Lung (tissue), 17 donors: ENCODE measurements at places on chromosomes 16 and 17. TPM values are rescaled to one million over a fixed set of nuclear protein-coding genes. Genes with fewer than 3 reads are reported as not detected.

GRCh38 chr17:51359055-51359454, 98.7 kb downstream of the UTP18 start:
- H3K4me1 ChIP-seq: peaks cover 2% of the 10 kb centered on the region
- no peak for DNase-seq
- H3K27me3 ChIP-seq: no peaks in the 10 kb centered on the region
- H3K27ac ChIP-seq: no peak overlapping the region

DNA sequence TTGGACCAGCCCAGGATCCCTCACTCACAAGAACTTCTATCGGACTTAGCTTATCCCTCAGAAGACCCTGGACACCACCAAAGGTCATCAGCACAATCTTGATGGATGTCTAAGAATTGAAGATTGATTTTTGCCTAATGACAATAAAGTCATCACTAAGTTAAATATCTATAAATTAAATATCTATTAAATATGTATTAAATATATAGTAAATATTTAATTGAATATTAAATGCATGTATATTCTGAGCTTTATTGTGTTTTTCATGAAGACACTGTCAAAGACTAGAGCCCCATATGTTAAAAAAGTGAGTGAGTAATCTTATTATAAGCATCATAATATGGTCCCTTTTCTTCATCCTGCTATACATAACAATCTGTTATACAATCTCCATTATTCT, 751.1 kb downstream of the KCNJ2 start:
- no peak overlapping the region for H3K27ac ChIP-seq
- no peaks in the 10 kb centered on the region for H3K4me1 ChIP-seq
- DNase-seq: no peak
- H3K4me3 ChIP-seq: no peak overlapping the region
- no peaks in the 10 kb centered on the region for H3K36me3 ChIP-seq

DNA sequence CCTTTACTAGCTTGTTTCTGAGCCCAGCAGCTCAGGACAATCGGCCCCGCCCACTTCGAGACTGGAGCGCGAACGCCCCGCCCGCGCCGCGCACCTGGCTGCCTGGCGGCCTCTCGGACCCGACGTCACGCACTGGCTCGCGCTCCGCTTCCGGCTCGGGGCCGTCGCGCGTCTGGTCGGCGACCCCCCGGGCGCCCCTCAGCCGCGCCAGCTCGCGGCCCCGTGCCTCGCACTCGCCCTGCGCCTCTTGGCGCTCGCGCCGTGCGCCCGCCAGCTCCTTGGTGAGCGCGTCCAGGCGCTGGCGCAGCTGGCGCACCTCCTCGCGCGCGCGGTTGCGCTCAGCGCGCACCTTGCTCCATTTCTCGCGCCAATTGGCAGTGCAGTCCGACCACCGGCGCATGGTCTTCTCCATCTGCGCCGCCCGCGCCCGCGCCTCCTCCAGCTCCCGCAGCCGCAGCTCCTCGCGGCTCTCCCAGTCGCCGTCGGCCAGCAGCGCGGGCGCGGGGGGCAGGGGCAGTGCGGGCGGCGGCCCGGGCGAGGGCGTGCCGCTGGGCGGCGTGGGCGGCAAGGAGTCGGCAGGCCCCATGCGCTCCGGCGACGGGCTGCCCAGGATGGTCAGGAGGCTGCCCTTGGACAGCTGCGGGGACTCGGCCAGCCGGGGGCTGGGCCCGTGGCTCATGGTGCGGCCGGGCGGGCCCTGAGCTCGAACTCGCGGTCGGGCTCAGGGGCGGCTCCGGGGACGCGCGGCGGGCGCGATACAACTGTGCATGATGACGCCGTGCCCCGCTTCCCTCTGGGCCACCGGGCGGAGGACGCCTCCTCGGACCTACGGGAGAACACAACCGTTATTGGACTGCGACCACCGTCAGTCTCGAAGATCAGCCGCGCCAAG, 7.6 kb downstream of the CCDC102A start:
- peak overlapping the region; percentile 58 for H3K27ac ChIP-seq
- no peaks in the 10 kb centered on the region for H3K36me3 ChIP-seq
- no peak for DNase-seq
- H3K4me3 ChIP-seq: peak overlapping the region; percentile 6
- peaks cover 8% of the 10 kb centered on the region for H3K4me1 ChIP-seq

GRCh38 chr17:75530837-75531720, 5.6 kb downstream of the LLGL2 start:
- no peak overlapping the region for H3K4me3 ChIP-seq
- no peaks in the 10 kb centered on the region for H3K36me3 ChIP-seq
- peak overlapping the region; percentile 89 for H3K27ac ChIP-seq
- peaks cover 4% of the 10 kb centered on the region for H3K4me1 ChIP-seq
- DNase-seq: no peak

- H3K4me3 ChIP-seq: no peak overlapping the region
- H3K4me1 ChIP-seq: peaks cover 3% of the 10 kb centered on the region
- H3K36me3 ChIP-seq: no peaks in the 10 kb centered on the region
- DNase-seq: no peak
- no peaks in the 10 kb centered on the region for H3K27me3 ChIP-seq
- H3K27ac ChIP-seq: no peak overlapping the region
Measured at GRCh38 chr17:76252040-76252954, 12.0 kb upstream of the RNF157 start.

- no peak overlapping the region for H3K27ac ChIP-seq
- peaks cover 2% of the 10 kb centered on the region for H3K27me3 ChIP-seq
- no peak overlapping the region for H3K4me3 ChIP-seq
- H3K36me3 ChIP-seq: no peaks in the 10 kb centered on the region
Measured at GRCh38 chr17:73731733-73732132, 87.5 kb upstream of the SDK2 start.

GRCh38 chr16:65672960-65673359, 551.1 kb upstream of the CDH11 start:
- H3K36me3 ChIP-seq: peaks cover 2% of the 10 kb centered on the region
- H3K4me1 ChIP-seq: no peaks in the 10 kb centered on the region
- DNase-seq: no peak

- no peaks in the 10 kb centered on the region for H3K36me3 ChIP-seq
- peaks cover 8% of the 10 kb centered on the region for H3K4me1 ChIP-seq
- H3K4me3 ChIP-seq: no peak overlapping the region
- H3K27me3 ChIP-seq: no peaks in the 10 kb centered on the region
- peak; percentile 92 for DNase-seq
Measured at GRCh38 chr17:72407336-72407909, 286.6 kb downstream of the SOX9 start.

DNA sequence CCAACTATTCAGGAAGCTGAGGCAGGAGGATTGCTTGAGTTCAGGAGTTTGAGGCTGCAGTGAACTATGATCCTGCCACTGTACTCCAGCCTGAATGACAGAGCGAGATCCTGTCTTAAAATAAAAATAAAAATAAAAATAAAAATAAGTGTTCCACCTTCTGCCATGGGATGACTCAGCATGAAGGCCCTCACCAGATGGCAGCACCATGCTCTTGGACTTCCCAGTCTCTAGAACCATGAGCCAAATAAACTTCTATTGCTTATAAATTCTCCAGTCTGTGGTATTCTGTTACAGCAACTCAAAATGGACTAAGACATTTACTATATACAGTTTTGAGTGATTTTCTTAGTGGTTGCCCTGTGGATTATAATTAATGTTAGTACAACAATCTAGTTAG, 7.9 kb upstream of the SLC38A7 start:
- no peaks in the 10 kb centered on the region for H3K4me1 ChIP-seq
- no peak for DNase-seq
- no peaks in the 10 kb centered on the region for H3K36me3 ChIP-seq
- no peak overlapping the region for H3K27ac ChIP-seq
- H3K27me3 ChIP-seq: no peaks in the 10 kb centered on the region

GRCh38 chr17:33560165-33560564, 267.1 kb upstream of the ASIC2 start:
- H3K4me3 ChIP-seq: no peak overlapping the region
- H3K36me3 ChIP-seq: no peaks in the 10 kb centered on the region
- no peak overlapping the region for H3K27ac ChIP-seq
- no peaks in the 10 kb centered on the region for H3K27me3 ChIP-seq

DNA sequence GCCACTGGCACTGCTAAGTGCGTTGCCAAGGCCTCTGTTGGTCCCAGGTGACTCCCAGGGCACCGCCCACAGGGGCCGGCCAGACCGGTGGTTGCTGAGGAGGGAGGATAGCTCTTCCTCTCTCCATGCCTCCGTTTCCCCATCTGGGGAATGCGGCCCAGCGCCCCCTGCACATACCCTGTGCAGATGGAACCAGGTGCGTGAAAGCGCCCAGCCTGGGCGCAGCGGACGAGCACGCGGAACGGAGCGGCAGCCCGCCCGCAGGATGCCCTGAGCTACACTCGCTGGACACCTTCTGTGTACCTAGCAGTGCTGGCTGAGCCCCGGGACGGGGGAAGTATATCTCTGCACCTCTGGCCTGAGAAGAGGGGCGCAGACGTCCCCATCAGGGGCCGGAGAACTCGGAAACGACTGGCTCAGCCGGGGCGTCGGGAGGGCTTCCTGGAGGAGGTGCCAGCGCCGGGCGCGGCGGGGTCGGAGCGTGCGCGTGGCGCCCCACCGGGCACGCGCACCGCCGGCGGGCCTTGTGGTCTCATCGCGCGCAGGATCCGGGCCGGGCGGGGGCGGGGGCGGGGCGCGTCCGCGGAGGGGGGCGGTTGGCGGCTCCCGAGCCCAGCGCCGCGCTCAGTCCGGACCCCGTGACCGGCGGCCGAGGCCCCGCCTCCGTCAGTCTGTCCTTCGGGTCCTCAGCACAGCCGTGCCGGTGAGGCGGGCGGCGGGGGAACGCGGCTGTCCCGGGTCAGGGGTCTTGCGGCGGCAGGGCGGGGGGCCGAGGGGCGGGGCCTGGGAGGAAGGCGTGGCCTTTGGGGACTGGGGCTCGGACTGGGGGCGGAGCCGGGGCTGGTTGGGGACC, at the start of the genes CCDC78 and HAGHL:
Gene CCDC78 (minus strand): TSS at position 6 of the 853 bp plus-strand sequence. CDS start 76 bp downstream, outside the sequence.
Gene HAGHL (plus strand): TSS at position 669 of the 853 bp plus-strand sequence. CDS start 404 bp downstream, outside the sequence.
- peak within 1 kb of the TSS; percentile 8 for H3K27ac ChIP-seq
- DNase-seq: no peak
- H3K36me3 ChIP-seq: no peaks in the 10 kb centered on the region
- peaks cover 12% of the 10 kb centered on the region for H3K4me1 ChIP-seq

DNA sequence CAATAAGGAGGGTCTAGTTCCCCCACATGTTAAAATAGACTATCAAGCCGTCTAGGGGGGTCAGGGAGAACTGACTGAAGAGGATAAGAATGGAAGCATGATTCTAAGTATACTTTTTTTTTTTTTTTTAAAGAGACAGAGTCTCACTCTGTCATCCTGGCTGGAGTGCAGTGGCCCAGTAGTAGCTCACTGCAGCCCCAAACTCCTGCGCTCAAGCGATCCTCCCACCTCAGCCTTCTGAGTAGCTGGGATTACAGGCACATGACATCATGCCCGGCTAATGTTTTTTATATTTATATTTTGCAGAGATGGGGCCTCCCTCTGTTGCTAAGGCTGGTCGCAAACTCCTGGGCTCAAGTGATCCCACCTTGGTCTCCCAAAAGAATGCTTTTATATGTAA, 14.2 kb downstream of the AMFR start:
- H3K27me3 ChIP-seq: no peaks in the 10 kb centered on the region
- DNase-seq: no peak

DNA sequence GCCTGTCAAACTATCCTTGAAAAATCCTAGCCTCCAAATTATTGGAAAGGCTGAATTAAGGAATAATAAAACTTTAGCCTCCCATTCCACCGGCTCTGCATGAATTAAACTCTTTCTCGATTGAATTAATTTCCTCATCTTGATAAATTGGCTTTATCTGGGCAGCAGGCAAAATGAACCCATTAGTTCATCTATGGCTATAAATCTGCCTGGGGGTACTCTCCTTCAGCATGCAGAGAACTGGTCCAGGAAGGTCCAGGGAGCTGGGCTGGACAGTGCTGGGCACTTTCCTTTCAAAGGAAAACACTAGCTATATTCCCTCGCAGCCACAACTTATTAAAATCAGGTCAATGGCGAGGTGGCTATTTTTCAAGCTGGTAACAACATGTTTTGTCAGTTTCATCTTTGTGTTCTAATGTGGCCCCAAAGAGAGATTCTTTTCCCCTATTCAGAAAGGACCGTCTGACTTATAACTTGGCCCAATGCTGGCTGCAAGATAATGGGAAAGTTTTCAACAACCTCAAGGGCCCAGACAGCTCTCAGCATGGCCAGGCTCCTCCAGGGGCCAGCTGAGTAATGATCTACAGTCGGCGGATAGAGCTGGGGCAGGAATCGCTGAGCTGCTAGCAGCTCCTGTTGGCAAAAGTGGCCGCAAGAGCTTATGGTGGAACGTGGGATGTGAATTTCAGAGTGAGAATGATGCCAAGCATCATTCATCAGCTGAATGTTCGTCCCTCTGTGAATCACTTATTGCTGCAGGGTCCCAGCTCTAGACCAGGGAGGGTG, 326.9 kb downstream of the SLC39A11 start:
- H3K27ac ChIP-seq: no peak overlapping the region
- H3K4me1 ChIP-seq: no peaks in the 10 kb centered on the region
- H3K4me3 ChIP-seq: no peak overlapping the region
- H3K36me3 ChIP-seq: no peaks in the 10 kb centered on the region

DNA sequence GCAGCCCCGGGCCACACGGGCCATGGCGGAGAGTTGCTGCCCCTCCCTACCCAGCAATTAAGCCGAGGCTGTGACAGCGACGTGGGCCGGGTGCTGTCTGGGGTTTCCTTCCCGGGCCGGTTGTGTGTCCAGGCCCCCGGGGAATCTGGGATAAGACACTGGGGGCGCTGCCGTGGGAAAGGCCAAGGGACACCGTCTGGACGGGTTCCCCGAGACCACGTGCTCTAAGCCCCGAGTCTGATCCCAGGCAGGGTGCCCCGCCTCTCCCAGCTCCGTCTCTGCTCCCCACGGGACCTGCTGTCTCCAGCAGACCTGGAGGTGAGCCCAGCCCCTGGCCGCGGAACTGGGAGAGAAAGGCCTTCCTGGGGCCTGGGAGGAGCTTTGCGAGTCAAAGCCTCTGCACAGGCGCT, 92.2 kb downstream of the IRX3 start:
- no peaks in the 10 kb centered on the region for H3K27me3 ChIP-seq
- no peak overlapping the region for H3K4me3 ChIP-seq
- H3K27ac ChIP-seq: peak overlapping the region; percentile 75
- no peaks in the 10 kb centered on the region for H3K36me3 ChIP-seq
- no peak for DNase-seq
- H3K4me1 ChIP-seq: peaks cover 5% of the 10 kb centered on the region

GRCh38 chr16:4749700-4750257, 15.4 kb downstream of the DNAAF8 start:
- H3K27ac ChIP-seq: no peak overlapping the region
- H3K27me3 ChIP-seq: no peaks in the 10 kb centered on the region
- H3K36me3 ChIP-seq: peaks cover 37% of the 10 kb centered on the region

GRCh38 chr17:35930211-35931065, at the start of gene RDM1:
Gene RDM1, minus strand, starts transcription at chr17:35930773. Its CDS starts 46 bp downstream, at chr17:35930727.
- no peak within 1 kb of the TSS for H3K27ac ChIP-seq
- no peaks in the 10 kb centered on the region for H3K27me3 ChIP-seq
- peaks cover 32% of the 10 kb centered on the region for H3K4me1 ChIP-seq

DNA sequence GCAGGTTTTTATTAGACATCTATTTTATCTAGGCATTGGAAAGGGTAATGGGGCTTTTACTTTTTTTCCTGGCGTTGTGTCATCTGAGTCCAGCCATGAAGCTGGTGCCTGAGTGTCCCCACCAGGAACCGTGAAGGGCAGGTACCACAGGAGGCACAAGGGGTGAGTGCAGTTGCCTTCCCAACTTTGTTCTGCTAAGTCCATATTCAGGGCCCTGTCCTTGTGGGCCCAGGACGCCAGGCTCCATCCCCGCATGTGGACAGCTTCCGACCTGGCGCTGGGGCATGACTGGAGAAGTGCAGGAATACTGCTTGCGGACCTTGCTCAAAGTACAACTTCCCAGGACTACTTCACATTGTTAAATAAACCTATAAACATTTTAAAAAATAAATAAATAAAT, 60.6 kb downstream of the KPNA2 start:
- no peak overlapping the region for H3K27ac ChIP-seq
- H3K27me3 ChIP-seq: no peaks in the 10 kb centered on the region
- no peaks in the 10 kb centered on the region for H3K36me3 ChIP-seq
- H3K4me3 ChIP-seq: no peak overlapping the region
- DNase-seq: no peak
- H3K4me1 ChIP-seq: no peaks in the 10 kb centered on the region

Gene PRR35
- not detected for total RNA-seq

Gene ASPSCR1
- 22.9 TPM for total RNA-seq

Gene OTOA
- 0.18 TPM for total RNA-seq

Gene CCL5
- total RNA-seq: 6.8 TPM

Gene GNGT2
- total RNA-seq: 1.8 TPM
